ENCODE measurements at places on chromosomes 1 and 21.
A peak's percentile ranks its signal among the peaks of the same experiment; 100 is the strongest.

GRCh38 chr1:156626079-156626438 lies 6.8 kb downstream of the HAPLN2 start:
- DNase-seq, result no peak

- DNase-seq, result no peak
These were observed 18.4 kb upstream of the CASQ1 start for GRCh38 chr1:160171980-160172379.

DNA sequence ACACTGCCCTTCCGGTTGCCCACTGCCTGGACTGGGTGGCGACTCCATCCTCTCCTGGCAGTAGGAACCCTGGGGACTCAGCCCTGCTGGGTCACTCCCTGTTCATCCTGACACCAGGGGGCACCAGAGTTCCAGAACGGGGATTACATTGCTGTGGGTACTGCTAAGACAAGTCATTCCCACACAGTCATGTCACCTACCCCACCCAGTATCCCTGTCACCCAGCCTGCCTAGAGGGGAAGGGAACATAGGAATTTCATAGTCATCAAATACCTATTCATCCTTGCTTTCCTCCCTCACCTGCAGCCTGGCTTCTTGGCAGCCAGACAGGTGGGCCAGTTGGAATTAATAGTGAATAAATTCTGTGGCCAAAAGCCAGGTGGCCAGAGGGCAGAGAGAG lies 9.8 kb upstream of the SFN start:
- DNase-seq, result peak; percentile 83

GRCh38 chr1:117563492-117563875 lies 42.4 kb upstream of the TENT5C start:
- no peak for DNase-seq

DNA sequence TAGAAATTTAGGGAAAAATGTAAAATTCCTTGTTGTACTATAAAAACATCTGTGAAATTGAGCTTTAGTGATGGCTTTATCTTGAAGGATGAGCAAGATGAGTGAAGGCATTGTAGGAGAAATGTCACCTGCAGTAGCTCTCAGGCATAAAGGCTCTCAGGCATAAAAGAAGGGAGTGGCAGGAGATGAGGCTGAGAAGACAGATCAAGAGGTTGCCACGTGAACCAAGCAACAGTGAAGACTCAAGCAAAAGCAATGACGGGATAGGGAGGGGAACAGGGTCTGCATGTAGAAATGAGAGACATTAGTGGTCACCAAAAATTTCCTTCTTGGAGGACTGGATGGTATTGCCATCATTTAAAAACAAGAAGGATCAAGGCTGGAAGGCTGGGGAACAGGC lies 98.8 kb downstream of the ST3GAL3 start:
- DNase-seq, result no peak

DNA sequence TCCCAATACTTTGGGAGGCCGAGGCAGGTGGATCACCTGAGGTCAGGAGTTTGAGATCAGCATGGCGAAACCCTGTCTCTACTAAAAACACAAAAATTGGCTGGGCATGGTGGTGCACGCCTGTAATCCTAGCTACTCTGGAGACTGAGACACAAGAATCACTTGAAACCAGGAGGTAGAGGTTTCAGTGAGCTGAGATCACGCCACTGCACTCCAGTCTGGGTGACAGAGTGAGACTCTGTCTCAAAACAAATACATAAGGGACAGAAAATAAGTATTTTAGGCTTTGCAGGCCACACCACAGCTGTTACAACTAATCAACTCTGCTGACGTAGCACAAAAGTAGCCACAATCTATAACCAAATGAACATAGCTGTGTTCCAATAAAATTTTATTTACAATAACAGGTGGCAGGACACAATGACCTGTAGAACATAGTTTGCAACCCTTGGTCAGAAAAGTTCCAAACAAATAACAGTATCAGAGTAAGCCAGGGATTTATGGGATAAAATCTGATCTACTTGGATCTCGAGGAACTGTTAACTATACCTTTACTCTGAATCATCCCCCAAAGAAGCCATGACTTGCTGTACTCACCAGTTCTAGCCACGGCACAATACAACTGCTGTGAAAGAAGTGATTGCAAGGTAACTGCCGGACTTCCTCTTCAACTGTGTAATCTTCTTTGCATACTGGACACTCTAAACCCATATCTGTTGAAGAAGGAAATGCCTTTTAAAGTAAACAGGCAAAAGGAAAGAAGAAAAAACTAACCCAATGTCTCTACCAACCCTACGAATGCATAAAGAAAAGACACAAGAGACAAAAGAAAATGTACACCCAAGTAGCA lies 28.3 kb downstream of the CD160 start:
- DNase-seq, result no peak

GRCh38 chr1:234601301-234602017 lies 8.5 kb downstream of the IRF2BP2 start:
- DNase-seq, result no peak

DNA sequence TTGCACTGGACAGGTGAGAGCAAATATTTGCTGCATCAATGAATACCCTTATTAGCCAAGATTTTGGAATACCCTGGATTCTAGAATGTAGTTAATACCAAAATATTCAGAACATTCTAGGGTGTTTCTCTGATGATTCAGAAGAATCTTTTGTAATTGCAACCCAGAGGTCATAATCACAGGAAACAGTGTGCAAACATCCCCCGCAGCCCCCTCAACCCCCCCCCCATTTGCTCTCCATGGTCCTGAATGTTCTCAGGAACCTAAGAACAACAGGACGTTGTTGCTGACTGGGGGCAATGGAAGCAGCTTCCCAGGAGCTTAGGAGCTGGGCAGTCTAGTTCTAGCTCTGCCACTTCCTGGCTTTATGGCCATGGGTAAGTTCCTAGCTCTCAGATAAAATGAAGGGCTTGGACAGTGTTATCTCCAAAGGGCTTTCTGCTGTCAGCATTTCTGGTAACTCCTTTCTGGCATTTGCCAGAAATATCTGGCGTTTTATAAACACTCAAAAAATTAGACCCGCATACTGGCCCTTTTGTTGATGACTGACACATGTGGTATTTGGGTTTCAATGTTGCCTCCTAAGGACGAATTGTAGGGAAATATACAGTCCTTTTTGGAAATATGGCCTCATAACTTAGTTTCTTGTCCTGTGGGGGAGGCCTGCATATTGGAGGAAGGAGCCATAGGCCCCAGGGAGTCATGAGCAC lies 178.6 kb downstream of the RRAGC start:
- no peak for DNase-seq

- DNase-seq, result no peak
These were observed 355.8 kb upstream of the LYPLAL1 start for GRCh38 chr1:218817691-218818465.

GRCh38 chr1:203197625-203198024 lies 11.1 kb upstream of the CHI3L1 start:
- no peak for DNase-seq

DNA sequence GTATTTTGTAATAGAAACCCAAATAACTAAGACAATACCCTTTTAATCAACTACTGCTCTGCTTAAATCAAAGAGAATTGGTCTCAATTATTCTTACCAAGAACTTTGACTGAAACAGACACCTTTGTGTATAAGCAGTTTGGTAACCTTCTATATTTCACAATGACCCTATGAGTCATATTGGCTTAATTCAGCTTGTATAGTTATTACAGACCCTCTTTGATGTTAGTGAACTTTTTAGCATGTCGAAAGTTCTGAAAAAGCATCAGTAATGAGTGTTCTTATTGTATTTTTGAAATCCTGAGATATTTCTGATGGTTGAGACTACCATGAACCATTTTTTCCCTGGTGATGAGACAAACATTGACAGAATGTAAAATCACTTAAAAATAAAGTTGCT lies 43.3 kb upstream of the RABGAP1L start:
- DNase-seq, result no peak

DNA sequence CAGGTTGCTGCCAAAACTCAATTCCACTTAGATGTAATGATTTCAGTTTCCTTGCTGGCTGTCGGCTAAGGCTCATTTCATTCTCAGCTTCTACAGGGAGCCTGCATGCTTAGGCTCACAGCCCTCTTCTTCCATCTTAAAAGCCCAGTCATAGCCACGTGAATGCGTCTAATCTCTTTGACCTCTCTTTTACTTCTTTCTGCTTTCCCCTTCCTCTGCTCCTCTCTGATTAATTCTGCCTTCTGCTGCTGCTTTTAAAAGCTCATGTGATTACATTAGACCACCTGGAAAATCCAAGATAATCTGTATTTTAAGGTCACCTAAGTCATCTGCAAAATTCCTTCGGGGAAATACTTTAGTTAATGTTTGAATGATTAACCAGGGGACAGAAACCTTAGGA lies 812.8 kb upstream of the BRINP3 start:
- no peak for DNase-seq

GRCh38 chr1:49424782-49425181 lies 599.0 kb downstream of the AGBL4 start:
- DNase-seq, result no peak

GRCh38 chr1:155218854-155219591 lies 10.5 kb downstream of the MTX1 start:
- DNase-seq, result peak; percentile 79

GRCh38 chr1:910311-910880 lies 13.3 kb upstream of the SAMD11 start:
- no peak for DNase-seq

DNA sequence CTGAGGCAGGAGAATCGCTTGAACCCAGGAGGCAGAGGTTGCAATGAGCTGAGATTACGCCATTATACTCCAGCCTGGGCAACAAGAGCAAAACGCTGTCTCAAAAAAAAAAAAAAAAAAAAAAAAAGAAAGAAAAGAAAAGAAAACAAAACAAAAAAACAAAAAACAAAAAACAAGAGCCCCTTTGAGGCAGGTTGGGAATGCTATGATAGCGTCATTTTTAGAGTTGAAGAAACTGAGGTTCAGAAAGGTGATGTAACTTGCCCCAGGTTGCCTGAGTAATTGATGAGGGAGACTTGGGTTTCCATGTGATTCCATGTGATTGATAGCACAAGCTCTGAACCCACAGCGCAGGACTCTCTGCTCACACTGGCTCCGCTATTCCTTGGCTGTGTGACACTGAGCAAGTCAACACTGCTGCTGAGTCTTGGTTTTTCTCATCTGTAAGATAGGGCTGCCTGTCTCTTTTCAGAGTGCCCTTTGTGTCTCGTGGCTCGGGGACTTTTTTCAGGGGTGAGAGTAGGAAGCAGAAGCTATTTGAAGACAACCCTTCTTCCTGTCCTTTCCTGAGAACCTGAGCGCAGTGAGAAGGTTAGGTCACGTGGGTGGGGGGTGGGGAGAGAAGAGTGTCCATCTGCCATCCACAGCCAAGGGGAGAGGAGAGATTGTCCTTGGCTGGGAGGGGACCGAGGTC lies 2.5 kb downstream of the CNR2 start:
- no peak for DNase-seq

GRCh38 chr1:190906206-190906725 lies 428.6 kb upstream of the BRINP3 start:
- DNase-seq, result no peak

GRCh38 chr1:58850636-58851035 lies 66.8 kb upstream of the JUN start:
- DNase-seq, result no peak

DNA sequence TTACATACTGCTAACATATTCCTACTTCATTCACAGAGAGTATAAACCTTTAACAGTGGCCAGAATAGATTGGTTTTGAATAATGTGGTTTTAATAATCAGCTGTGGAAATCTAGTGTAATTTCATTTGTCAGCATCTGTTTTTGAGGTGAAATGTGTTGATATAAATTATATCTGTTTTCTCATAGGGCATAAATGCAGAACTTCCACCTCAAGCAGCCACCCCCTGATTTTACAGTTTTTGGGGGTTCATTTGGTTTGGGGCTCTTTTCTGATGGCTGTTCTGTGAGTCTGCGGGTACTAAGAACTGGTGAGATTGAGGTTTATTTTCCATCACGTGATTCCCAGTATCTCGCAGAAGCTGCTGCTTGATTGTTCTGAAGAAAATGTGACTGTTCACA lies 23.2 kb downstream of the EDARADD start:
- DNase-seq, result no peak

GRCh38 chr21:25456672-25457071 lies 150.6 kb downstream of the MRPL39 start:
- DNase-seq, result no peak

DNA sequence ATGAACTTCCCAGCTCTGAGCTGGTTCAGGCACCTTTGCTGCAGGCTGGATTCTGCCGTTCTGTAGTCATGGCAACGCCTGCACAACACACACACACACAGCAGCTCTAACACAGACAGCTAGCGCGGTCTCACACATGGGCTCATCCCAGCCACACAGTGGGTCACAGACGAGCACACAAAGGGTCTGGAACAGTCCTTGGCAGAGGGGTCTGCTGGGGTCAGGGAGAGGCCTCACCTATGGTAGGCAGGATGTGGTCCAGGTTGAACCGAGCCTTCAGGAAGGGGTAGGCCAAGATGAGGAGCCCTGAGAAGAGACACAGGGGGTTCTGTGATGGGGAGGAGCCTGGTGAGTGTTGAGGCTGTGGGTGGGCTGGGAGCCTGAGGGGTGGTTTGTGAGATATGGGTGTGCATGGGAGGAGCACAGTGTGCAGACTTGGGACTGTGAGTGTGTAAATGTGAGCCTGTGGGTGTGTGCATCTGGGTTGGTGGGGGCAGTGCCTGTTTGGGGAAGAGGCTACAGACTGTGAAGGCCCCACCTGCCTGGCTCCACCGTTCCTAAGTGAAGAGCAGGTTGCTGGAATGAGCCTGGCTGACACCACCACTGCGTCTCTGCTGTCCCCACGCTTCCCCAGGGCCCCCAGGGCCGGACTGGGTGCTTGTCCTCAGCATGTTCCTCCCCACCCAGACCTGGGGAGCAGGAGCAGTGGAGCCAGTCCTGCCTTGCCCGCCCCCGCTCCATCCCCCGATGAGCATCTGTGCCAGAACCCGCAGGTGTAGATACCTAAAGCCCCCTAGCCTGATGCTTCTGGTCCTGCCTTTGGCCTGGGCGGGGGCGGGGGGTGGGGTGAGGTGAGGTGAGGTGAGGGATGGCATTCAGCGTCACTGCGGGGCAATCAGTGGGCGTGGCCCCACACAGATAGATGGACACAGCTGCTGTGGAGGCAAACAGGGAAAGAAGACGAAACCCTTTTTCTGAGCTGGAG lies 1.5 kb downstream of the KNCN start:
- DNase-seq, result no peak

- DNase-seq, result no peak
These were observed 91.9 kb downstream of the NFIA start for GRCh38 chr1:61174060-61174795.

- DNase-seq, result no peak
These were observed 22.9 kb upstream of the COL16A1 start for GRCh38 chr1:31726715-31727114.

GRCh38 chr1:200282497-200283122 lies 127.2 kb downstream of the ZNF281 start:
- no peak for DNase-seq

GRCh38 chr1:151681923-151682322 lies 34.7 kb downstream of the CELF3 start:
- DNase-seq, result no peak
